ENCODE measurements at places on chromosomes 5 and 9. TPM values are rescaled to one million over a fixed set of nuclear protein-coding genes. Genes with fewer than 3 reads are reported as not detected.

- H3K4me3 ChIP-seq, result no peak overlapping the region
- no peaks in the 10 kb centered on the region for H3K27me3 ChIP-seq
- H3K36me3 ChIP-seq, result peaks cover 3% of the 10 kb centered on the region
- no peaks in the 10 kb centered on the region for H3K4me1 ChIP-seq
Observed at GRCh38 chr5:8842971-8843551, 702.8 kb downstream of the SEMA5A start.

CNTRL gene
- 81.0 TPM for total RNA-seq

WDR31 gene
- total RNA-seq, result 1.4 TPM

DNA sequence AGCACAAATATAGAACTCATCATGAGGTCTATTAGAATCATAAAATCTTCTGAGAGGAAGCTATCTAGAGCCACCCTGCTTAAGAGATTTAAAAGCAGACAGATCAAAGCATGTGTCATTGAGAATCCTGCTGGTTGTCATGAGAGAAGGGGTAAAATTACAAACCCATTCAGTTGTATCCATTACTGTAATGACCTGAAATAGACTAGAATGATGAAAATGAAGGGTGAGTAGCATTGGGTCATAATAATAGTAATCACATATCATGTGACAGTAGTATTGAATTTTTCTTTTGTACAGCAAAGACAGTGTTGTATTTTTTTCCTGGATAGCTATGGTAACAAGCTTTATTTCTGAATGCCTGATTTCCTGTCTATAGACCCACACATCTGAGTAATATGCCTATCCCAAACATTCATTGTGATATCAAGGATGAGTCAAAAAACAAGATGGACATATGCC is 149.0 kb downstream of the PDE4D start:
- H3K27ac ChIP-seq, result no peak overlapping the region
- H3K36me3 ChIP-seq, result no peaks in the 10 kb centered on the region
- no peak for DNase-seq
- peaks cover 12% of the 10 kb centered on the region for H3K27me3 ChIP-seq
- H3K4me1 ChIP-seq, result no peaks in the 10 kb centered on the region
- no peak overlapping the region for H3K4me3 ChIP-seq

OLFML2A gene
- total RNA-seq, result not detected

GRCh38 chr9:85013703-85014102 is 344.2 kb downstream of the NTRK2 start:
- no peaks in the 10 kb centered on the region for H3K36me3 ChIP-seq
- no peak overlapping the region for H3K27ac ChIP-seq
- H3K4me3 ChIP-seq, result no peak overlapping the region
- H3K4me1 ChIP-seq, result no peaks in the 10 kb centered on the region
- peaks cover 7% of the 10 kb centered on the region for H3K27me3 ChIP-seq

DNA sequence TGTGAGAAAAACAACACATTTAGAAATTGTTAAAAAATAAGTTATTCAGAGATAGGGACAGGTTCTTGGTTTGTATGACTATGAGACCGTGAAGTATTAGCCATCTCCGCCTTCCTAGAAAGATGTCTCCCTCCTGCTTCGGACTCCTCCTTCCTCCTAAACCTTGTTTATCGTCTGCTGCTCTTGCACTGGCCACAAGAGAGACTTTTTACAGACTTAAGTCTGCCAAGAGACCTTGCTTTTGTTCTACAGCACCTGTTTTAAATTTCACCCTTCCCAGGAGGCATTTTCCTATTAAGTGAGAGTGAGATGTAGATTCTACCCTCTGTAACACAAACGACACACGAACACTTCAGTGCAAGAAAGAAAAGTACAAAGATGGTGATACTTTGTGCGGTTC is 274.6 kb downstream of the ARHGEF28 start:
- H3K4me1 ChIP-seq, result peaks cover 17% of the 10 kb centered on the region
- H3K36me3 ChIP-seq, result no peaks in the 10 kb centered on the region
- H3K4me3 ChIP-seq, result no peak overlapping the region

ZNF300 gene
- total RNA-seq, result 0.44 TPM

PPP3R2 gene
- not detected for total RNA-seq

DNA sequence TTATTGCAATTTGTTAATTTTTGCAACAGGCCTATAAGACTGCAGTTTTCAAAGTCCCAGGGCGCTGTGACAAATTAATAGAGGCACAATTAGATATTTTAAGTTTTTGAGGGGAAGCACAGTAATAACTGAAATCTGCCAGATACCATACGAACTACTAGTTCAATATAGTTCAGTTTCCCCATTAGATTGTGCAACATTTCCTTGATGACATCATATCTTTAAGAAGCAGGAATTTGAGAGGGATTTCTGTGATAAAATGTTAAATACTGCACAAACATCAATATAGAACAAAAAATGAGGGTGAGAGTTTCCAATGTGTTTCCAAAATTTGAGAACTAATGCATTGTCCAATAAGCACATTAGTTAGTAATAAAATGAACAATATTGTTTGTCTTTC is 56.7 kb upstream of the GRIN3A start:
- H3K4me3 ChIP-seq, result no peak overlapping the region
- no peaks in the 10 kb centered on the region for H3K27me3 ChIP-seq
- no peaks in the 10 kb centered on the region for H3K4me1 ChIP-seq
- H3K27ac ChIP-seq, result no peak overlapping the region

- no peaks in the 10 kb centered on the region for H3K36me3 ChIP-seq
- no peak overlapping the region for H3K27ac ChIP-seq
- H3K4me3 ChIP-seq, result no peak overlapping the region
- peaks cover 19% of the 10 kb centered on the region for H3K4me1 ChIP-seq
Observed at GRCh38 chr5:72244862-72245371, 75.1 kb downstream of the MRPS27 start.

DNA sequence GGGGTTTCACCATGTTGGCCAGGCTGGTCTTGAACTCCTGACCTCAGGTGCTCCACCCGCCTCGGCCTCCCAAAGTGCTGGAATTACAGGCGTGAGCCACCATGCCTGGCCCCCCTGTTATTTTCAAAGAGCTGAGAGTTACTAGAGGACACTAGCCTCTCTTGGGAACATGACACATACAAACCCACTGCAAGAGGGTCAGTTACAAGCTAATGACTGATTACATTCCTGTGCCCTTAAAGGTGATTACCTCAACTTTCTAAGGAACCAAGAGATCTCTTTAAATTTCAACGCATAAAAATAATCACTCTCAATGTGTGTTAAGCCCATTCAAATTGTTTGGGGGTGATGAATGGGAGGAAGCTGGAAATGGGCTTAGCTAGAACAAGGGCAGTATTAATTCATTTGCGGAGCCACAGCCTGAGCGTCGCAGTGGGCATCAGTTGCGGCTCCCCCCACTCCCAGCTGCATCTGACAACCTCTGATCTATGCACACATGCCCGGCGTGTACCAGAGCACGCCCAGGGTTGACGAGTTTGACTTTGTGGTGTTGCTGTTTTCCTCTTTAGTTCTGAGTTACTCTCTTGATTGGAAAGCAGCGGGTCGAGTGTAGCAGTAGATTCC is 146.9 kb downstream of the GOLPH3 start:
- H3K36me3 ChIP-seq, result no peaks in the 10 kb centered on the region
- H3K4me3 ChIP-seq, result no peak overlapping the region
- peaks cover 6% of the 10 kb centered on the region for H3K4me1 ChIP-seq
- no peak overlapping the region for H3K27ac ChIP-seq
- DNase-seq, result no peak

UQCRQ gene
- 189 TPM for total RNA-seq

CTXN3 gene
- total RNA-seq, result not detected

DNA sequence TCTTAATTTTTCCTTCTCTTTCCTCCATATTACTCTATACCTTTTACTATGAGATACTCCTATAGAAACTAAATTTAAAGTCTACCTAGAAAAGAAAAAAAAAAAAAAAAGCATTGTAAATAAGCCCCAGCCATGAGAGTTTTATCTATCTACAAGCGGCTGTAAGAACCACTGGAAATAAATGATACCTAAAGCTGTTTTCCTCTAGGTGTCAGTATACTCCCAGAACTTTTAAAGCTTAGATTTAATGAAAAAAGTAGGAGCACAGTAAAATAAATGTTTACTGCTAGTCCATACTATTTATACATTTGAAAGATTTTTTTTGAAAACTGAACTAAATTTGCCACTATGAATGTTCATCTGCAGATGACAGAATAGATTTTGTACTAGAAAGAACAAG is 26.2 kb downstream of the TYRP1 start:
- H3K27ac ChIP-seq, result no peak overlapping the region
- no peak overlapping the region for H3K4me3 ChIP-seq
- H3K27me3 ChIP-seq, result no peaks in the 10 kb centered on the region
- no peak for DNase-seq
- no peaks in the 10 kb centered on the region for H3K4me1 ChIP-seq

IL5 gene
- total RNA-seq, result 2.1 TPM

DNA sequence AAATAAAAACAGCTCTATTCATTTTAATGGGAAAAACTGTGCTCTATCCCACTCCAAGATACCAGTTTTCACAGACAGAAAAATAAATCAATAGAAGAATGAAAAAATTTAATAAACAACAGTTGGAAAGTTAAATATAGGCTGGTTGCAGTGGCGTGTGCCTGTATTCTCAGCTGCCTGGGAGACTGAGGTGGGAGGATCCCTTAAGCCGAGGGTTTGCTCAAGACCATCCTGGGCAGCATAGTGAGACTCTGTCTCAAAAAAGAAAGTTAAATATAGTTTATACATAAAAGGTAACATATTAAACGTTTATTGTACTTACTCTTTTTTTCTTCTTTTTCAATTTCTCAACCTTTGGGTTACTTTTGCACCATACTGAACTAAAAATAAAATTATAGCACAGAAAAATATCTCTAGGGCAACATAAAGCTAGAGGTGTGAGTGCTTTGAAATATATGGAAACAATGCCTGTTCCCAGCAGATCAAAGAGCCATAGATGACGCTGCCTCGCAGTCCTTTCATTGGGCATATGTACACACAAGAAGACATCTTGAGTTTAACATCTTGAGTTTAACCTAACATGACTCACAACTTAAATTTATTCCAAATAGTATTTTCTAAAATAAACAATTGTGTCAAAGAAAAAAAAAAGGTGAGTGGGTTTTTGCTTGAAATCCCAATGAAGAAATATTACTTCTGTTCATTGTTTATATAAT is 25.7 kb upstream of the KLF9 start:
- no peaks in the 10 kb centered on the region for H3K36me3 ChIP-seq
- H3K27ac ChIP-seq, result no peak overlapping the region
- H3K27me3 ChIP-seq, result no peaks in the 10 kb centered on the region
- H3K4me3 ChIP-seq, result no peak overlapping the region

DNA sequence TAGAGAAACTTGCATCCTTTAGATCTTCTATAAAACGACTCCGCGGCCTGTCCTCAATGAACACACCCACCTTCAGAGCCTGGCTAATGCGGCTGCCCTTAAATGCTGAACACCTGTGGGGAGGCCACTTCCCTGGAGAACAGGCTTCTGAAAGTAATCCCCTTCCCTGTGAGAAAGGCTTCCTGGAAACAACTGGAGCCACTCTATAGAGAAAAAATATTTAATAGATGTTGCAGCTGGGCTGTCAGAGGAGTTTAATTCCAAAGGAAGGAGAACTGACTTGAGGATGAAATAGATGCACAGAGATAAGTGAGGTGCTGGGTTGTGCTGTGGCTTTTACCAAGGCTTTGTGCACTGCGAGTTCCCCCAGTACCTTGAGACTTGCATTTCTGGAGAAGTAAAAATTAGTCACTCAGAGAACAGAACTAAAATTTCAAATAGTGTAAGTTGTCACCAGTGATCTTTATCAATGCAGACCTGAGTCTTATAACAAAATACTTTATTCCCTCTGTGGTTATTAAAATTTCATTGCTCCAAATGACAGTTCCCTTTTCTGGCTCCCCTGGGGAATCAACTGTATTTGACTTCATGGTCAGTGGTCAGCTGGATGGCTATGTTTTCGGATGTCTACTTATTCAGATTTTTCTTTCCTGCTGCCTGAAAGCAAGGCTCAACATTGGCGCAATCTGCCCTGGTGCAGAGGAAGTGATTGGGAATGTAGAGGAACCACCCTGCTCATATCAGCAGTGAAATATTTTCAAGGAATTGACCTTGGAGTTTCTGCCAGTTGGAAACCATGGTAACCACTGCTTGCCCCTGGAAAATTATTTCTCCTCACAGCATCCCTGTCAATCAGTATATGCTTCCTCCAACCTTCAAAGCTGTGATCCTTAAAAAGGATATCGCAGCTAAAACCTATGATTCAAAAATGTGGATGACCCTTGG is 238.8 kb downstream of the SMARCA2 start:
- no peaks in the 10 kb centered on the region for H3K4me1 ChIP-seq
- H3K27me3 ChIP-seq, result no peaks in the 10 kb centered on the region

- peaks cover 50% of the 10 kb centered on the region for H3K27me3 ChIP-seq
- H3K27ac ChIP-seq, result peak overlapping the region; percentile 59
- peak overlapping the region; percentile 59 for H3K4me3 ChIP-seq
- peaks cover 7% of the 10 kb centered on the region for H3K36me3 ChIP-seq
- H3K4me1 ChIP-seq, result no peaks in the 10 kb centered on the region
Observed at GRCh38 chr5:16178745-16179372, 732 bp downstream of the MARCHF11 start.

GRCh38 chr9:17121264-17121663 is 13.6 kb upstream of the CNTLN start:
- H3K27ac ChIP-seq, result no peak overlapping the region
- no peaks in the 10 kb centered on the region for H3K27me3 ChIP-seq
- no peak overlapping the region for H3K4me3 ChIP-seq
- H3K4me1 ChIP-seq, result no peaks in the 10 kb centered on the region
- H3K36me3 ChIP-seq, result no peaks in the 10 kb centered on the region

UGCG gene
- 15.1 TPM for total RNA-seq

IFNA21 gene
- total RNA-seq, result not detected

DNA sequence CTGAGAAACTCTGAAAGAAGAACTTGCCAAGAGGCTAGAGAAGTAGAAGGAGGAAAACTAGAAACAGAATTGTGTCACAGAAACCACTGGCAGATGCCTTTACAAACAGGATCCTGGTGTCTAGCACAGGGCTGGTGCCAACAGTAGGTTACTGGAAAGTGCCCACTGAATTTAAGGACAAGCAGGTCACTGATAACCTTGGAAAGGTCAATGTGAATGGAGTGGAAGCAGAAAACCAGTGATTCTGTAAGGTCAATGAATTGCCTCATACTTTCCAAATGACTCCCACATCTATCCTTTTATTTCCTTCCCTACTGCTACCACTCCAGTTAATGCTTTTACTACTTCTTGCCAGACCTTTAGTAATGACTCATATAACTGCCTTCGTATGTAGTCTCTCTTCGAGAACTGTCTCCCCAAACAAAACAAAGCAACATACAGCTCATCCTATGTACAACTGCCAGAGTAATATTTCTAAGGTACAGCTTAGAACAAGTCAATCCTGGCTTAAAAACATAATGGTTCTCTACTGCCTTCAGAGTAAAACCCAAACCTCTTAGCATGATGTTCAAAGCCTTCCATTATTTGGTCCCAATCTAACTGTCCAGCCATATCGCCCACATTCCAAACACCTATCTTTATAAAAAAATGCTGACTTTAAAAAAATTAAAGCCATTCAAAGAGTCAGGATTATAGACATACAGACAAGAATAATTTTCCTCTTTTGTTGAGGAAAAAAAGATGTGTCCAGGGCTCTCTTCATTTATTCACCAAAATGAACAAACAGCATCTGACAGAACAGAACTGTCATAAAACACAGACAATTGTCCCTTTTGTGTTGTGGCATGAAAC is 52.5 kb downstream of the NR3C1 start:
- peaks cover 63% of the 10 kb centered on the region for H3K4me1 ChIP-seq
- H3K4me3 ChIP-seq, result no peak overlapping the region
- no peak for DNase-seq
- no peaks in the 10 kb centered on the region for H3K36me3 ChIP-seq
- no peak overlapping the region for H3K27ac ChIP-seq
- no peaks in the 10 kb centered on the region for H3K27me3 ChIP-seq

GHR gene
- total RNA-seq, result not detected

MYMK gene
- total RNA-seq, result not detected

AFAP1L1 gene
- total RNA-seq, result 0.17 TPM

- H3K36me3 ChIP-seq, result peaks cover 8% of the 10 kb centered on the region
- peak; percentile 24 for DNase-seq
- H3K4me1 ChIP-seq, result peaks cover 35% of the 10 kb centered on the region
- peak overlapping the region; percentile 98 for H3K4me3 ChIP-seq
- no peaks in the 10 kb centered on the region for H3K27me3 ChIP-seq
Observed at GRCh38 chr5:134649163-134649835, 714 bp downstream of the SEC24A start.
